ENCODE measurements at places on chromosomes 12 and 14.
A peak's percentile ranks its signal among the peaks of the same experiment; 100 is the strongest.

GRCh38 chr14:49621114-49621881 lies 699 bp downstream of the MGAT2 start:
- peak; percentile 49 for DNase-seq

DNA sequence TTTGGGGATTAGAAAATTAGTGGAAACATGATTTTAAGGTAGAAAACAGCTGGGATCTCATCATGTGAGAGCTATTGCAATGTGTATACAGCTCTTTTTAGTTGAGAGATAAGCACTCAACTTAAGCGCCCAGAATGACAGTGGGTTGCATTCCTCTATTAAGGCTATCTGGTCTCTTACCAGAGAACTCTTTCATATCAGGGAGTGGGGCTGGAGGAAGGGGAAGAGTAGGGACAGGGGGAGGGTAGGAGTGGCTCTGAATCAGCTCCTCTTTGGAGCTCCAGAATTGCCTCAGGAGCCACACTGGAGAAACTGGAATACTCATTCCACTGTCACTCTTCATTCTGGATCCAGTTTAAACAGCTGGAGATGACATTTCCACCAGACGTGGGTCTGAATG lies 9.2 kb upstream of the PLEKHG3 start:
- no peak for DNase-seq

GRCh38 chr12:113136128-113136989 lies 798 bp upstream of the RASAL1 start:
- no peak for DNase-seq

DNA sequence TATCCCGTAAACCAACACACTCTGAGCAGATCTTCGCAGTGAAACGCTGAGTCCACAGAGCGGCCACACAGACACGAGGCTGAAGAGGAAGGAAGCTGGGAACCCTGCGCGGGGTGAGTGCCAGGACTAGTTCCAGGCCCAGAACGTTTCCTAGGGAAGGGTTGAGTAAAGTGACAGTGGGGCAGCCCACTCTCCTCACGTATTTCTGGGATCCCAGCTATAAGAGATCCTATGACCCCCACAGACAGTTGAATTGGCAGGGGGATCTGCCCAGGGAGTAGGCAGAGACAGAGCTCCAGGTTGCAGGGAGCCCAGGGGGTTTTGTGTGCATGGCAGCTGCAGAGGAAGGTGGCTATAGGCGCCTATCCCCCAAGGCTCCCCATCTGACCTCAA lies 51.1 kb downstream of the GTF2A1 start:
- DNase-seq = peak; percentile 13

DNA sequence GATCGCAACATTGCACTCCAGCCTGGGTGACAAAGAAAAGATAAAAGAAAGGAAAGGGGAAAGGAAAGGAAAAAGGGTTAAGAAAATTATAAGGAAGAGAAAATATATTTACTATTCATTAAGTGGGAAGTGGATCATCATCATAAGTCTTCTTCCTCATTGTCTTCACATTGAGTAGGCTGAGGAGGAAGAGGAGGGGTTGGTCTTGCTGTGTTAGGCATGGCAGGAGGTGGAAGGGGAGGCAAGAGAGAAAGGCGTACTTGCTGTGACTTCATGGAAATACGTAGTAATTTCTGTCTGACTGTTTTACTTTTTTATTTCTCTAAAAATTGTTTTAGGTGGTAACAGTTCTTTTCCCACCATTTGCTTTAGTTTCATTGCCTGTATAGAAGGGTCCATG lies 26.2 kb downstream of the FAM177A1 start:
- DNase-seq = no peak

DNA sequence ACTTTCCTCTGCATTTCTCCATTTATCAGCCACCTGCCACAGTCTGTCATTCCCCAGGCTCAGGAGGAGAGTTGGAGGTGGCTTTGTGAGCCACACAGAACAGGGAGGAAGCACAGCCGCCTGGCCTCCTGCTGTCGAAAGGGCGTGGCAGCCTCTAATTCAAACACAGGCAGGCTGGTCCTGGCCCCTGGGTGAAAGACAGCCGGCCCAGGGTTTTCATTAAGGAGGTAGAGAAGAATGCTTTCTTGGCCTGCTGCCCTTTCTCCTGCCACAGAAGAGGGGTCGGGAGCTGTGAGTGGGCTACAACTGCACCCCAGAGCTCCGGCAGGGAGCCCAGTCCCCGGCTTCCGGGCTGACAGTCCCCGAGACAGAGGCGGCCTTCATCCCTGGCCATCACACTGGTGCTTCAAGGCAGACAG lies 108.6 kb upstream of the FZD10 start:
- no peak for DNase-seq

DNA sequence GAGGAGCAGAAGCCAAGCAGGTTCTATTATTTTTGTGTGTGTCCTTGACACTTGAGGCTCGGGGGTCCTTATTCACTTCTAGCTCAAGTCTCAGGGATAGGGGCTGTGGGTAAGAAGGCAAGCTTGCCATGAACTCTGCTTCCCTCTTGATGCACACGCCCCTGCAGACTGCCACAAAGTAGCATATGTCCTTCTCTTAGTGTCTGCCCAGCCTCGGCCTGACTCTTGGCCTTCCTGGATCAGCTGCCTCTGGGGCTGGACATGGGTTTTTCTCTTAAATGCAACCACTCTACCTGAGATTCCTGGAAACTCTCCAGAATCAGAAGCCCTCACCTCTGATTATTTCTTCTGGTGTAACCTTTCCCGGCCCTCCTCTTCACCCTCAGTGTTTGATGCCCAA lies 28.2 kb upstream of the PEX5 start:
- DNase-seq = no peak
